GM06990 (cell line): ENCODE measurements at places on chromosomes 7 and 10.

DNA sequence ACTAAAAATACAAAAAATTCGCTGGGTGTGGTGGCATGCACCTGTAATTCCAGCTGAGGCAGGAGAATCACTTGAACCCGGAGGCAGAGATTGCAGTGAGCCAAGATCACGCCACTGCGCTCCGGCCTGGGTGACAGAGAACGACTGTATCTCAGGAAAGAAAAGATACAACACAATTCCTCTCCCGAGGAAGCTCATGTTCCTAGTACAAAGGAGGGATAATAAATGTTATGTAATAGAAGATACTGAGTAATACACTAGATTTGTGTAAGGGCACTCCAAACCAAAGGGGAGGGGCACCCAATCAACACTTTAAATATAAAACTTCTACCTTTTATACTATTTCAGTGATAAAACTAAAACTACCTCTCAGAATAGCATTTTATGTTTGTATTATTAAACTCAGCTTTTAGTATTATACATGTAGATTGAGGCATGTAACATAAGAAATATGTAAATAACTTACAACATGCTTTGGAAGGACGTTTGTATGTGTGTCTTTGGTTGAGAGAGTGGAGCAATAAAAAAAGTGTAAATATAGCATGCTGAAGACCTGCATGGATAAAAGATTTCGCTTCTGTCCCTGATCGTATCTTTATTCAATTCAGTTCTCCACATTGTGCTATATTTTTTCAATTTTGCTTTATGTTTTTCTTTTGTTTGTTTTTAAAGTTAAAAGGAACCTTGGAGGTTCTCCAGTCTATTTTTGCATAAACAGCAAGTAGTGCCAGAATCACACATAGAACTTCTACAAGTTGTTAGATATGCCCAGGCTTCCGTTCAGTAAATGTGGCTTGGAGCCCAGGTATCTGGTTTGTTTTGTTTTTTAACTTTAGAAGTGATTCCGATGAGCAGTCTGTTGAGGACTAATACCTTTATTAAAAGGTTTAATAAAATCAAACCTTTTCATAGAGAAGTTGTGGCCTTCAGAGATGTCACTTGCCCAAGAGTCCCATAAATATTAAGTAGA lies 71.9 kb downstream of the WAC start:
- DNase-seq = no peak

- no peak for DNase-seq
These were observed 23.5 kb downstream of the ABLIM1 start for GRCh38 chr10:114634609-114634979.

DNA sequence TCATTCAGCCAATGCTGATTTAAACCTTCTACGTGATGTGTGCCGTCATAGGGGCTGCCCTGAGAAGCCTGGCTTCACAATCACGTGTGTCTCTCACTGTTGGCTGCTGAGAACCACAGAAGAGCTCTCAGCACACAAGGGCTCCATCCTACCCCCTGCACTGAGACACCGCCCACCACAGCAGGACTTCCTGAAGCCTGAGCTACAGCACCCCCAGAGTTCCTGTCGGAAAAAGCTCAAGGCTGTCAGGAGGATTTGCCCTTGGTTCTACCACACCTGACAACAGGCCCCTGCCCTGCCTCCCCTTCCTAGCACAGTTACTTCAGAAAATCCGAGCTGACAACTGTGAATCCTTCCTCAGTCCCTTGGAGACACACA lies 191.9 kb downstream of the MAD1L1 start:
- DNase-seq = no peak

GRCh38 chr10:131872011-131872826 lies 28.6 kb upstream of the PPP2R2D start:
- DNase-seq = no peak

GRCh38 chr7:76351372-76351771 lies 7.4 kb downstream of the YWHAG start:
- no peak for DNase-seq

GRCh38 chr10:70803775-70804420 lies 11.8 kb upstream of the SGPL1 start:
- DNase-seq = no peak

GRCh38 chr7:86158111-86158510 lies 485.6 kb upstream of the GRM3 start:
- DNase-seq = no peak

DNA sequence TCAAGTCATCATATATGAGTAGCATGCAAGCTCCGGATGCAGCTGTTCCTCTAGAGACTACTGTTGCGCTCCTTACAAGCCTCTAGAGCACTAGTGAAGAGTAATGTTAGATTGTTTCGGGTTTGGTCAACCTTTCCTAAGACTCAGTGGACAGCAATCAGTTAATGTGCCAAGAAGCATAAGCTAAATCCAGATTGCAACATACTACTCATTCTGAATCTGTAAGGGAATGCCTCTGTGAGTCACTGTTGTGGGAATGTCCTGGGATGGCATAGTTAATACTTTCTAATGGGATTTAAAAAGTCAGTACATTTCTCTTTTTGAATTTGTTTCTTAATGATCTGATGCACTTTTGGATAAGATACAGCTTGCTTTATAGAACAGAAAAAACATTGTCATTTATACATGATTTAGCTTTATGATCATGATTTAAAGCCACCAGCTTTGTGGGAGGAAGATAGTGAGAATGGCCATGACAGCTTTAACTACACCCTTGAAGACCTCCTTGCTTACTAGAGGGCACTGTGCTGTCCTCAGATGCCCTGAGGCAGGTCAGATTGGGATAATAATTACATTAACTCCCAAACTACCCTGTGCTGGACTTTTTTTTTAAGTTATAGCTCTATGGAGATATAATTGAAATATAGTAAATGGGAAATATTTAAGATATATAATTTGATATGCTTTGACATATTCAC lies 138.4 kb downstream of the SDK1 start:
- no peak for DNase-seq

- DNase-seq = no peak
These were observed 29.4 kb upstream of the ADCYAP1R1 start for GRCh38 chr7:31022726-31023125.

DNA sequence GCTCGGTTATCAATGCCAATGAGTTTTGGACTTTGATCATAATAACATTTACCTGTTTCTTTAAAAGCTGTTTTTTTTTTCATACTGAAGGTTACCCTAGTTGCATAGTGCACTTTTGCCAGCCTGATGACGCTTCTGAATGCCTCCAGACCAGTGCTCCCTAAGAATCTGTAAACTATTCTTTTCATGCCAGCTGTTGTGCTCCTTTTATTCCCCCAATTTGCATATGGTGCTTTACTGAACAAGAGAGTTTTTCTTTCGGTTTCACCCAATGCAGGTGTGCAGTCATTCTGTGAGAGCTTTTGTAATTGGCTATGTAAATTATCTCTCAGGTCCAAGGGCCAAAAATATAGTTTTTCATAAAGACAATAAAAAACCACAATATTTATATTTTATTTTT lies 48.1 kb upstream of the GLCCI1 start:
- DNase-seq = peak; percentile 54

GRCh38 chr10:32940321-32941301 lies 17.4 kb downstream of the ITGB1 start:
- no peak for DNase-seq

GRCh38 chr7:150665896-150666295 lies 19.6 kb upstream of the GIMAP2 start:
- no peak for DNase-seq

DNA sequence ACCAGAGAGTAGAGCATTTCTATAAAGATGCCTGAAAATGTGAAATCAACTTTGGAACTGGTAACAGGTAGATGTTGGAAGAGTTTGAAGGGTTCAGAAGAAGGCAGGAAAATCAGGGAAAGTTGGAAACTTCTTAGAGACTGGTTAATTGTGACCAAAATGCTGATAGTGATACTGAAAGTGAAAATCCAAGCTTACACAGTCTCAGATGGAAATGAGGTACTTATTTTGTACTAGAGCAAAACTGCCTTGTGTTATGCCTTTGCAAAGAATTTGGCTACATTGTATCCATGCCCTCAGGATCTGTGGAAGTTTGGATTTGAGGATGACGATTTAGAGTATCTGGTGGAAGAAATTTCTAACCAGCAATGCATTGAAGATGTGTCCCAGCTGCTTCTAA lies 430.6 kb upstream of the KCND2 start:
- no peak for DNase-seq

- peak; percentile 37 for DNase-seq
These were observed 31.8 kb downstream of the SMURF1 start for GRCh38 chr7:99112097-99112496.

DNA sequence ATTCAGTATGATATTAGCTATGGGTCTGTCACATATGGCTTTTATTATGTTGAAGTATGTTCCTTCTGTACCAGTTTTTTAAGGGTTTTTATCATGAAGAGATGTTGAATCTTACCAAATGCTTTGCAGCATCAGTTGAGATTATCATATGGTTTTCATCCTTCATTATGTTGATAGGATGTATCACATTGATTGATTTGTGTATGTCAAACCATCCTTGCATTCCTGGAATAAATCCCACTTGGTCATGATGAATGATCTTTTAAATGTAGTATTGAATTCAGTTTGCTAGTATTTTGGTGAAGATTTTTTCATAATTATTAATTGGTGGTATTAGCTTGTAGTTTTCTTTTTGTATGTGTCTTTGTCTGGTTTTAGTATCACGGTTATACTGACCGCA lies 185.9 kb downstream of the MBL2 start:
- DNase-seq = no peak

- DNase-seq = no peak
These were observed 87.1 kb downstream of the CREM start for GRCh38 chr10:35213699-35214098.

DNA sequence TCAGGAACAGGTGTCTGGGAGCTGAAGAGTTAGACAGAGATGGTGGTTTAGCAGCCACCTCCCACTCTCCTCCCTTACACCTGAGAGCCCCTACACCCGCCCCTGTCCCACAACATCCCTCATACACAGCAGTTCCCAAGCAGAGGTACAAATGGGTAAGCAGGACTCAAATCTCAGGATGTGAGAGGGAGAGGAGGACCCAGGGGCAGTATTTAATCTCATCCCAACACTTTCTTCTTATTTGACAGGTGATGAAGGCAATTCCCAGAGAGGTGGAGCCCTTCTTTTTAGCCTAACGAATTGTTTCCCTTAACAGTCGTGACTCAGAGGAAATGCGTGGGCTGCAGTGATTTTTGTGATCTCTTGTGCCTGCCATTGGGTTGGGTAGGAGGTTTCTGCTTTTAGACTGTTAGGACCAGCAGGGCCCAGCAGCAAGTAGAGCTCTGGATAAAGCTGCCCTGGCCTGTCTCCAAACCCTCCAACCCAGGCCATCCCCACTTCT lies 191.3 kb downstream of the HECW1 start:
- DNase-seq = no peak

GRCh38 chr10:55098452-55098851 lies 297.4 kb upstream of the PCDH15 start:
- DNase-seq = no peak

DNA sequence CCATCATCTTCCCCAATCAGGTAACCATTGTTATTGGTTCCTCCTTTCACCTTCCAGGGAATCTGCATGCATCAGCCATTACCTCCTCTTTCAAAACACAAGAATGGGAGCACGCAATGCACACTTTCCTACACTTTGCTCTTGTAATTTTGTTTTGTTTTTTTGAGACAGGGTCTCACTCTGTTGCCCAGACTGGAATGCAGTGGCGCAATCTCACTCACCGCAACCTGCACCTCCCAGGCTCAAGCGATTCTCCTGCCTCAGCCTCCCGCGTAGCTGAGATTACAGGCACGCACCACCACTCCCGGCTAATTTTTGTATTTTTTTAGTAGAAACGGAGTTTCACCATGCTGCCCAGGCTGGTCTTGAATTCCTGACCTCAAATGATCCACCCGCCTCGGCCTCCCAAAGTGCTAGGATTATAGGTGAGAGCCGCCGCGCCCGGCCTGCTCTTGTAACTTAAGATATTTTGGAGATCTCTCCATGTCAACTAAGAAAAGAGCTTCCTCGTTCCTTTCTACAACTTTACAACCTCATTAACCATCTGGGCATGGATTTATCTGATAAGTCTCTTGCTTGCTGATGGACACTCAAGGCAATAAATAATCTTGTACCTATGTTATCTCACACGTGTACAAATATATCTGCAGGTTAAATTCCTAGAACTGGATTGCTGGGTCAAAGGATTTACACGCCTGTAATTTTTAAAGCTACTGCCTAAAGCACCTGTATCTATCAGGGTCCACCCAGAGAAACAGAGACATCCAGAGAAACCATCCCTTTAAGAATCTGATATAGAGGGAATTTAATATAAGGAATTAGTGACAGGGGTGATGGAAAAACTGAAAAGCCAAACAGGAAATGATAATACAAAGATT lies 4.2 kb downstream of the CYTH3 start:
- no peak for DNase-seq

DNA sequence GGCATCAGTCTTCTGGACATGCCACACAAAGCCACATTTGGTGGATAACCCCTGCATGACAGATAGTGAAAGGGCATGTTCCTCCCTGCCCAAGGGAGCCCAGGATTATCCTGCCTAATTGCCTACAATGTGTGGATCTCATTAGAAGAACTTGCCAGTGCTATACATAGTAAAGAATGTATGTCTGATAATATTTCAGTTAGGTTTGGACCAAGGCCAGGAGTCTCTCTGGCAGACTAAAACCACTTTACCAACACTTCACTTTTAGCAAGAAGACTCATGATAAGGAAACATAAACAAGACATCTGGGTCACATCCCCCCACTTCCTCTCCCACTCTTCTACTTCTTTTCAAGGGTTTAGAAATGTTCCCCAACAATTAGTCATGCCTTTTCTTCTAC lies 196.7 kb downstream of the MTERF1 start:
- no peak for DNase-seq

DNA sequence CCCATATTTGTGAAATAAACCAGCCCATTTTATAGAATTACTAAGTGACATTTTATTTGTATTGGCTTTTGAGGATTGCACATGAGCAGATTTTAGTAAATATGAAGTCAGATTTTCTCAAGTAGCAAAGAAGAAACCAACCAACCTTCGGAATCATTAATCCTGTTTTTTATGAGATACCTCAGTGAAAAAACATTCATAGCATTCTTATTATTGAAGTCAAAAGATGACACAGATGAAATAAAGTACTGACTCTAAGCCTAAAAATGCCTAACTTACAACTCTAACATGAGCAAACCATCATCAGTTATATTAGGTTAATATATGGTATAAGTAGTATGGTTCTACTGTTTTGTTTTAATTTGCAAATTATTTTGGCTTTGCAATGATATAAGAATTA lies 59.9 kb upstream of the AGBL3 start:
- no peak for DNase-seq

DNA sequence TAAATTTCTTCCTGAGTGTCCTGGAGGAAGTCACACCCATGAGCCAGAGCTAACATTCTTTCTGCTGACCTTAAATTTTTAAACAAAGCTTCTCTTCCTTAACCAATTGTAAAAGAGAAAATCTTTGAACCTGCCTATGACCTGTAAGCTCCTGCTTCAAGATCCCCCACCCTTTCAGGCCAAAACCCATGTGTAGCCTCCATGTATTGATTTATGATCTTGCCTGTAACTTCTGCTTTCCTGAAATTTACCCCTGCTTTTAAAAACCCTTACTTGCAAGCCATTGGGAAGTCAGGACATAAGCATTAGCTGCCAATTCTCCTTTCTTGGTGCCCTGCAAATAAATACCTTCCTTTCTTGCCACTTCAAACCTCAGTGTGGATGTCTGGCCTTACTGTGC lies 68.5 kb upstream of the HECTD2 start:
- DNase-seq = no peak
